ENCODE measurements at places on chromosomes 2 and 18. TPM values are rescaled to one million over a fixed set of nuclear protein-coding genes. Genes with fewer than 3 reads are reported as not detected.

The SERPINB4 gene
- not detected for polyA plus RNA-seq

The PLA2R1 gene
- polyA plus RNA-seq = 71.9 TPM

The GRP gene
- not detected for polyA plus RNA-seq

The PLCL1 gene
- 13.6 TPM for polyA plus RNA-seq

The CNTNAP5 gene
- not detected for polyA plus RNA-seq

The IL36B gene
- not detected for polyA plus RNA-seq

The EDAR gene
- polyA plus RNA-seq = 0.17 TPM

The DNAH7 gene
- 3.8 TPM for polyA plus RNA-seq

The UGT1A9 gene
- 414 TPM for polyA plus RNA-seq

The HTR2B gene
- 2.0 TPM for polyA plus RNA-seq

The ADD2 gene
- not detected for polyA plus RNA-seq

The RNF144A gene
- polyA plus RNA-seq = 4.2 TPM

The UPP2 gene
- 20.9 TPM for polyA plus RNA-seq

The SCYGR4 gene
- polyA plus RNA-seq = not detected

The KCTD1 gene
- 48.5 TPM for polyA plus RNA-seq

The FOXI3 gene
- not detected for polyA plus RNA-seq

The PPP1R1C gene
- 2.5 TPM for polyA plus RNA-seq

The KCNJ13 gene
- polyA plus RNA-seq = 2.0 TPM

The RAB27B gene
- 0.32 TPM for polyA plus RNA-seq

The AFF3 gene
- 0.65 TPM for polyA plus RNA-seq

The RAB6C gene
- polyA plus RNA-seq = 0.17 TPM

The CXCR4 gene
- 9.5 TPM for polyA plus RNA-seq

The SCRN3 gene
- polyA plus RNA-seq = 13.7 TPM

The FAM110C gene
- polyA plus RNA-seq = 8.3 TPM

The SGO2 gene
- 0.69 TPM for polyA plus RNA-seq

Measured in kidney (tissue), 22 donors.